ENCODE measurements at places on chromosomes 5 and 9. TPM values are rescaled to one million over a fixed set of nuclear protein-coding genes. Genes with fewer than 3 reads are reported as not detected.
A peak's percentile ranks its signal among the peaks of the same experiment; 100 is the strongest.

DNA sequence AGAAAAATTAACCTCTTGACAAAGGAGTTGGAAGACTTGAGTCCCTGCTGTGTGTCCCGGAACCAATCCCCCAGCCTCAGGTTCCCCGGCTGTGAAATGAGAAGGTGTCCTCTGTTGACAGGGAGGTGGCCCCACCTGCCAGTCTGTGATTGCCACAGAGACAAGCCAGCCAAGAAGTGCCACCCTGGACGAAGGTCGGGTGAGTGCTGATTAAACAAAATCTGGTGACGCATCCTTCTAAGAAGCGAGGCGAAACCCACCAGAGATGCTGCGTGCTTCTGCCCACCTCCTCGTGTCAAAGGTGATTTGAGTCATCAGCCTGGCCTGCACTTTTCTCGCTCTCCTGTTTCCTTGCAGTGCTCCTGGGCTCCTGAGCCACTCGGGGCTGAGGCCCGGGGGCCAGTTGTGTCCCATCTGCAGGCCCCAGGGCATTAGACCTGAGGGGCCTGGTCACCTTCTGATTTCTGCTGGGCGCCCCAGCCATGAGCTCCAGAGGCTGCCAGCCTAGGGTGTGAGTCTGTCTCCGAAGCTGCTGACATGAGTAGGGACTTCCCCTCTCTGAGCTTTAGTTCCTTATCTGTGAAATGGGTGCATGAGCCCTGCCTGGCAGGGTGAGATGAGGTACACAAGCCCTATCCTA lies 28.7 kb downstream of the NEK6 start:
- peak; percentile 92 for DNase-seq

- DNase-seq: peak; percentile 84
These were observed 210.3 kb downstream of the CDK5RAP2 start for GRCh38 chr9:120369608-120370220.

DNA sequence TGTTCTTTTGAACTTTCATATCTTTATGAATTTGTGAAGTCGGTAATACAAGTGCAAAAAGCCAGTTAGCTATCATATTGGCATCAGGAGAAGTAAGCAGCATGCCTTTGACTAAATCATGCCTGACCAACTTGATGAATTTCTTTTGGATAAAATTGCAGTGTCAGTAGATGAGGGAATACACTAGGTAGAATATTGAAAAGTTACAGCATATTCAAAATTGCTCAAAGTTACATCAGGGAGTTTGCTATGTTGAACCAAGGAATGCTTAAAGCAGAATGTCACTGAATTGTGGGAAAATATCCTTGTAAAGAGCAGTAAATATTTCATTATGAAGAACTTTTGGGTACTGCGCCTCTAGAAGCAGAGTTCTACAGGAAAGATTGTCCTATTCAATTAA lies 87.1 kb upstream of the TLX3 start:
- DNase-seq: no peak

GRCh38 chr9:34046784-34047379 lies 1.8 kb downstream of the UBAP2 start:
- peak; percentile 38 for DNase-seq

DNA sequence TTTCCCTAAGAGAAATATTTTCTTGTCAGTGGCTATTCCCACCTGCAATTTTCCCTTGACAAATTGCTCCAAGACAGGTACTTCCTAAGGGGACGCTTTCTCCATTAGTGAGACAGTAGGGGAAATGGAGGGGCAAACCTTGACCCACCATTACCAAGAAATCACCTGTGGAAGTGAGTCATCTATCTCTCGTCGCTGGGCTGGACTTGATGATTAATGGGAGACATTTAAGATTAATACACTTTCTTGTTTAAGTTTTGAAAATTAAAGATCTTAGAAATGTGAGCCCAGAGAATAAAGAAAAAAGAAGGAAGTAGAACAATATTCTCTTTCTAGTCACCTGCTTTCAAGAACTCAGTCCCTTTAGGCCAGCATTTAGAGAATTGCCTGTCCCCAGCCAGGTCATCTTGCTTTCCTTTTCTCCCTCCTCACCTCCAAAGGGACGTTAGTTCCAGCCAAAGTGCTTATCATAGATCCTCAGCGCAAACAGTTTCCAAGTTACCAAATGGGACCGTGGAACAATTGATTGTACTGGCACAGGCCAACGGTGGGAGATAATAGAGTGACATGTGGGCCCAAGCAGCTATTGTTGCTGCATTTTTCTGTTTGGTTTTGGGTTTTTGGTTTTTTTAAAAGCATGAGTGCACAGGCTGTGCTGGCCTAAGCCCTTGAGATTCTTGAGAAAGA lies 284.4 kb downstream of the ENC1 start:
- DNase-seq: no peak

GFI1B gene
- 0.32 TPM for total RNA-seq

DNA sequence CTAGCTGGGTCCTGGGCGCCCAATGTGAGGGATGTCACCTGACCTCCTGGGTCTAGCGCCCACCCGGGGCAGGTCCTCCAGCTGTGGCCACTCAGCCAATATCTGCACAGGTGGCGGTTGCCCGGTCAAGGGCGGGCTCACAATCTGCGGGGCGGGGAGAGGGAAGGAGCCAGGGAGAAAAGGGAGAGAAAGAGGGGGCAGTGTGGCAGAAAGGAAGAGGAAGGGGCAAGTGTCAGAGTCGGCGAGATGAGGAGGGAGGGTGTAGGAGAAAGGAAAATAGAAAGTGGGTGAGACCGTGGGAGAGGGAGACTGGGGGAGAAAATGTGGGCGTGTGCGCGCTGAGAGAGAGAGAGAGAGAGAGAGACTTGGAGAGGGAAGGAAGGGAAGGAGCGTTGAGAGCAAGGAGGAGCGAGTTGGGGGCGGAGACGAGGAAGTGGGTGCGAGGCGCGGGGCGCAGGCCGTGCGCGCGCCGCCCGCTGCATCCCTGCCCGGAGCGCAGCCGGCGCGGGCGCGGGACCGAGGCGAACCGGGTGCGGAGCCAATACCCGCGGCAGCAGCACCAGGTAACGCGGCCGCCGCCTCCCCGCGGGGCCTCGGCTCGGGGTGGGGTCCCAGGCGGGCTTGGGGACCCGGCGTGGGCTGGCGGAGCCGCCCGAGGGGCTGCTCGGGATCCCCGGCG lies at the start of gene HRH2:
TSS of gene HRH2 (plus strand) at position 479 of the 679 bp plus-strand sequence. CDS start 25,163 bp downstream, outside the sequence.
- DNase-seq: no peak

DNA sequence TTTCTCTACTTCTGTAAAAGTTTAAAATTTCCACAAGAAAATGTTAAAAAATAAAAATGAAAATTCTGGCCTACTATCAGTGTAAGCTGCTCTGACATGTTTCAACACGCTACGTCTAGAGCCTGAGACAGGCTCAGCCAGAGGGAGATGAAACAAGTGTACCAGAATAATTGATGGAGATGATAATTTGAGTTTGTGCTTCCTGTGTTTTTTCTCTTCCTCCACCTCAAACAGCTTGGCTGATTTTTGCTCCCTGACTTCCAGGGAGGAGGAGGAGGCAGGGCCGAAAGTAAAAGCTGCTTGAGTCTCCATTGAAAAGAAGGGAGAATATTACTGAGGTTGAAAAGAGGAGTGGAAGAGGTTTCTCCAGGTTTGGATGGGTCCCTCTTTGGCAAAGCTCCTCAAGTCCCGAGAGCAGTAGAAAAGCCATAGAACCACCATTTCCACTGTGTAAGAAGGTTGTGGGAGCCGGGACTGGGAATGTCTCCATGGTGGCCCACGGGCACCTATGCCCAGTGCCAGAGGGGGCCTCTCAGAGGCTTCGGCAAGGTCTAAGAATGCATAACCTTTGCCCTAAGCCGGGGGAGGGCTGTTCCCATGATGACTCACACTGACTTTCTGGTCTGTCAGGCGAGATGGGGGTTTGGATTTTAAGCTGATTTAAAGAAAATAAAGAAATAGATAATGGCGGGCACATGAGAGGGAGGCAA lies 95.1 kb downstream of the HRH2 start:
- DNase-seq: no peak

SCAI gene
- 9.1 TPM for total RNA-seq

All from fibroblast of villous mesenchyme (primary cell).